ENCODE measurements at places on chromosomes 3 and 15. TPM values are rescaled to one million over a fixed set of nuclear protein-coding genes. Genes with fewer than 3 reads are reported as not detected.

GRCh38 chr3:50817756-50818529, 143.2 kb downstream of the DOCK3 start:
- no peaks in the 10 kb centered on the region for H3K4me1 ChIP-seq
- H3K27me3 ChIP-seq = no peaks in the 10 kb centered on the region
- DNase-seq = no peak
- H3K27ac ChIP-seq = no peak overlapping the region
- H3K4me3 ChIP-seq = no peak overlapping the region

- H3K4me3 ChIP-seq = no peak overlapping the region
- H3K27me3 ChIP-seq = no peaks in the 10 kb centered on the region
- peaks cover 10% of the 10 kb centered on the region for H3K4me1 ChIP-seq
- no peaks in the 10 kb centered on the region for H3K36me3 ChIP-seq
- no peak for DNase-seq
Measured at GRCh38 chr3:37787153-37787867, 74.4 kb upstream of the CTDSPL start.

DNA sequence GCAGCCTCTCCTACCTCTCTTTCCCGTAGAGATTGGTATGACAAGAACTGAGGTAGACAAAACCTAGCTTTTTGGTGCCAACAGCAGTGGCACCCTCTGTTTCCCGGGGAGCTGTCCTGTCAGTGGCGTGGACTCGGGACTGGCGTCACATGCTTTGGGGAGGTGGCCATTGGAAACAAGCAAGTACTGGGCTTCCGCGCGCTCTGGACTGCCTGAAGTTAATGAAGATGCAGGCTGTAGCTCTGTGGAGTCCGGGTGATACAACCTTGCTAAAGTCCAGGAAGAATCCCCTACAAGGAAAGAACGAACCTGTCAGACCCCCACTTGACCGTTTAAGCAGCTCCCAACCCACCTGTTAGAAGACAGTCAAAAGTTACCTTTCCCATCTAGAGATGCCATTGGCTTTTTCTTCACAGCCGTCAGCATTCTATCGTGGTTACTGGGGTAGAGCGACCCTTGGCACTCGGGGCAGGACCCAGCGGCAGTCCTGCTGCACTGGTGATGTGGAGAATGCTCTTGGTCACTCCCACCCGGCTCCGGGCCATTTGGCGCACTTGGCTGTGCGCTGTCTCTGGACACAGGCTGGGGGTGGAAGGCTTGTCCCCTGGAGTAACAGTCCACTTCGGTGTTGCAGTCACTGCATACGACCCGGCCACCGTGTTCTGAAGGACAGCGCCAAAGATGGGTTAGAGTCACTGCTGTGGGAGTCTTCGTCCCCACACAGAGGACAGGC, 120.5 kb downstream of the LRIG1 start:
- H3K4me1 ChIP-seq = no peaks in the 10 kb centered on the region
- DNase-seq = peak; percentile 62
- no peaks in the 10 kb centered on the region for H3K27me3 ChIP-seq

DNA sequence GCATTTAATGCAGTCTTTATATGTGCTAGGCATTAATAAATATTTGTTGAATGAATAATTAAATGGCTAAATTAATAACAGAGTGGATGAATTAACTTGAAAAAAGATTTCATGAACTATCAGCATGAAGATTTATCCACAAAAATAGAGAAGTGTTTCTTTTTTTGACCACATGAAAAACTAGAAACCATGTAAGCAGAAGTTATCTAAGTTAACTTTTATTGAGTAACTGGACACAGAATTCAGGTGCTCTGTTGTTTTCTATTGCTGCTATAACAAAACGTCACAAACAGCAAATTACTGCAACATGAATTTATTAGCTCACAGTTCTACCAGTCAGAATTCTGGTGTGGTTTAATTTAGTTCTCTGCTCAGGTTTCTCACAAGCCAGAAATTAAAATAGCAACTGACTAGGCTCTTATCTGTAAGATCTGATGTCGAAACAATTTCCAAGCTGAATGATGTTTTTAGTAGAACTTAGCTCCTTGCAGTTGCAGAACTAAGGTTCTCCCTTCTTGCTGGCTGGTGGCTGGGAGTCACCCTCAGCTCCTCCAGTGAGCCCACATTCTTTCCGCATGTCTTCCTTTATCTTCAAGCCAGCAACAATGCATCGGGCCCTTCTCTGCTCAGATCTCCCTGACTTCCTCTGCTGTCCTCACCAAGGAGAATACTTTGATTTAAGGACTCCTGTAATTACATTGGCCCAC, 810.2 kb upstream of the ALCAM start:
- no peaks in the 10 kb centered on the region for H3K4me1 ChIP-seq
- H3K4me3 ChIP-seq = no peak overlapping the region
- no peaks in the 10 kb centered on the region for H3K36me3 ChIP-seq
- no peak for DNase-seq
- no peaks in the 10 kb centered on the region for H3K27me3 ChIP-seq
- H3K27ac ChIP-seq = no peak overlapping the region

- H3K27ac ChIP-seq = no peak overlapping the region
- H3K27me3 ChIP-seq = no peaks in the 10 kb centered on the region
- no peaks in the 10 kb centered on the region for H3K36me3 ChIP-seq
- H3K4me1 ChIP-seq = no peaks in the 10 kb centered on the region
- no peak for DNase-seq
Measured at GRCh38 chr3:7982126-7982525, 519.5 kb upstream of the LMCD1 start.

GRCh38 chr3:127033786-127034185, 50.9 kb downstream of the PLXNA1 start:
- no peaks in the 10 kb centered on the region for H3K36me3 ChIP-seq
- H3K27ac ChIP-seq = no peak overlapping the region
- no peak for DNase-seq
- H3K4me3 ChIP-seq = no peak overlapping the region

GRCh38 chr3:64985072-64985471, 297.3 kb upstream of the ADAMTS9 start:
- no peaks in the 10 kb centered on the region for H3K4me1 ChIP-seq
- H3K27me3 ChIP-seq = no peaks in the 10 kb centered on the region
- no peaks in the 10 kb centered on the region for H3K36me3 ChIP-seq
- no peak overlapping the region for H3K27ac ChIP-seq
- DNase-seq = no peak
- H3K4me3 ChIP-seq = no peak overlapping the region

- H3K36me3 ChIP-seq = no peaks in the 10 kb centered on the region
- H3K27ac ChIP-seq = peak overlapping the region; percentile 40
- DNase-seq = no peak
- no peak overlapping the region for H3K4me3 ChIP-seq
- no peaks in the 10 kb centered on the region for H3K27me3 ChIP-seq
Measured at GRCh38 chr3:99945328-99945995, 127.8 kb downstream of the CMSS1 start.

DNA sequence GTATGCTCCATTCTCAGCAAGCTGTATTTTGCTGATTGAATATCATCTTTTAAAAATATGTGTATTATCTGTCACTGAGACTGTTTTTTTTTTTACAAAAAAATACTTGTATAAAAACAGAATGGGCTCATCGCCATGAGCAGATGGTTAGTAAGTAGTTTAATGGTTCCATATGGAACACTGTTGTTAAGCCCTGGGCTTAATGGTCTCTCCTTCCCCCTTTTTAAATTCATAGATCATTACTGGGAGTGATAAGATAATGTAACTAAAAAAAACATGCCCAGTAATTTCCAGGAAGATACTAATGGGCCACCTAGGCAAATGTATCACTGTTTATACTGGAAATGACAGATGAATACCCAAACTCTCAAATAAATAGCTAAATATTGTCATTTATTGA, 95.3 kb upstream of the TPRG1 start:
- no peak overlapping the region for H3K27ac ChIP-seq
- DNase-seq = no peak
- no peaks in the 10 kb centered on the region for H3K27me3 ChIP-seq
- no peaks in the 10 kb centered on the region for H3K4me1 ChIP-seq
- no peaks in the 10 kb centered on the region for H3K36me3 ChIP-seq

- no peaks in the 10 kb centered on the region for H3K36me3 ChIP-seq
- no peak overlapping the region for H3K4me3 ChIP-seq
- no peaks in the 10 kb centered on the region for H3K27me3 ChIP-seq
- no peaks in the 10 kb centered on the region for H3K4me1 ChIP-seq
- no peak overlapping the region for H3K27ac ChIP-seq
- no peak for DNase-seq
Measured at GRCh38 chr15:44753345-44753744, 17.0 kb downstream of the TRIM69 start.

DNA sequence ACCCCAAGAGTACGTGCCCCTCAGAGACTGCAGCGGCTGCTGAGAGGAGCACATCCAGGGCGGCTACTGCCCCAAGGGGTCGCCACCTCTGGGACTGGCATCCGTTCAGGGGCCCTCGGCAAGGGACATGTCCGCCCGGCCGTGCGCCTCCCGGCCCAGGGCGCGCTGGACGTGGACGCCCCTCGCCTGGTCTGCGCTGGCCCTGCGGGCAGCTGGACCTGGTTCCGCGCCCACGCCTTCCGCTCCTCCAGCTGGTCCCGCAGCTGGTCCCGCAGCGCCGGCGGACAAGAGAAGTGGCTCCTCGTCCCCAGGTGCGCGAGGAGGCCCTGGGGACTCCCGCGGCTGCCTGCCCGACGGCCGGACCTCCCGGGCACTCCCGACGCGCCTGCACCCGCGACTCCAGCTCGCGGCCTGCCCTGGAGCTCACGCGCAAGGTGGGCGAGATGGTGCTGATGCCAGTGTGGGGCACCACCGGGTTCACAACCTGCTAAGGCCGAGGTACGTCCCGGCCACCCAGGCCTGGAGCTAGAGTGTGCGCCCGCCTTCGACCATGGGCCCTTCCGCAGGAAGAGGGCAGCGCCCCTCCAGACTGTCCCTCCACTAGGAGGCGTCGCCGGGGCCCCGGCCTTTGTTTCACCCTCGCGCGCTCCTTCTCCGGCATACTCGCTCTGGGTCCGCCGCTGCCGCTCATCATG, 14.4 kb upstream of the GP9 start:
- H3K4me1 ChIP-seq = peaks cover 11% of the 10 kb centered on the region
- H3K27me3 ChIP-seq = peaks cover 36% of the 10 kb centered on the region
- H3K27ac ChIP-seq = no peak overlapping the region
- H3K36me3 ChIP-seq = no peaks in the 10 kb centered on the region
- DNase-seq = no peak

DNA sequence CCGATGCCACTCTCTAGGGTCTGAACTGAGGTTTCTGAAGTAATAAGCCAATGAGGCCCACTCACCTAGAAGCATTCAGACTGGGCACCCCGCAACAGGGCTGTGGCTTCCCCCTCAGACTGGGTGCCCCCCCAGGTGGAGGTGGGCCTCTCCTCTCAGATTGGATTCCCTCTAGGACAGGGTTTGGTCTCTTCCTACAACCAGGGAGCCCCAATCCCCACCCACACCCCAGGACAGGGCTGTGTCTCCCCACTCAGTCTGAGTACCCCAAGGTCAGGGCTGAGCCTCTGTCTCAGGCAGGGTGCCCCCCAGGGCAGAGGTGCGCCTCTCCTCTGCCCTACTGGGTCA, 27.7 kb downstream of the PTH1R start:
- H3K27ac ChIP-seq = no peak overlapping the region
- H3K27me3 ChIP-seq = no peaks in the 10 kb centered on the region
- no peak for DNase-seq
- H3K4me3 ChIP-seq = no peak overlapping the region
- H3K36me3 ChIP-seq = no peaks in the 10 kb centered on the region

DNA sequence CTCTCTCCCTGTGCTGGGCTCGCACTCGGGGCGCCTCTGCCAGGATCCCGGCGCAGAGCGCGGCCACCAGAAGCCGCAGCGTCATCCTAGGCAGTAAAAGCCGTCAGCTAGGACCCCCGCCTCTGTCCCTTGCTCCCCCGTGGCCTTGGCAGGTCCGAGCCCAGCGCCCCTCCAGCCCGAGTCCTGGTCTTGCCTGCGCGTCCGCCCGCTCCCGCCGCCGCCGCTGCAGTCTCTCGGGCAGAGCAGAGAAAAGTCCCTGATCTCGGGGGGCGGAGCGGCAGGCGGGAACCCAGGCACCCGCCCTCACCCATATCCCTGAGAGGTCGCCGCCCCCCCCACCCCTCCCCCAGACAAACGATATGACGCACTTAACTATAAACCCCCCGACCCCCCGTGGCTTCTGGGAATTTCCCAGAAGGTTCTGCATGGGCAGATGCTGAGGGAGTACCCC, at the start of gene COL7A1:
TSS of gene COL7A1 (minus strand) at position 255 of the 451 bp plus-strand sequence. CDS start at position 85, 170 bp downstream.
- peaks cover 22% of the 10 kb centered on the region for H3K4me1 ChIP-seq
- H3K4me3 ChIP-seq = no peak within 1 kb of the TSS
- peaks cover 49% of the 10 kb centered on the region for H3K27me3 ChIP-seq
- no peaks in the 10 kb centered on the region for H3K36me3 ChIP-seq
- DNase-seq = no peak

- H3K27ac ChIP-seq = no peak overlapping the region
- no peak for DNase-seq
- no peak overlapping the region for H3K4me3 ChIP-seq
- no peaks in the 10 kb centered on the region for H3K4me1 ChIP-seq
- no peaks in the 10 kb centered on the region for H3K27me3 ChIP-seq
- peaks cover 10% of the 10 kb centered on the region for H3K36me3 ChIP-seq
Measured at GRCh38 chr15:67781907-67782690, 43.2 kb upstream of the SKOR1 start.

DNA sequence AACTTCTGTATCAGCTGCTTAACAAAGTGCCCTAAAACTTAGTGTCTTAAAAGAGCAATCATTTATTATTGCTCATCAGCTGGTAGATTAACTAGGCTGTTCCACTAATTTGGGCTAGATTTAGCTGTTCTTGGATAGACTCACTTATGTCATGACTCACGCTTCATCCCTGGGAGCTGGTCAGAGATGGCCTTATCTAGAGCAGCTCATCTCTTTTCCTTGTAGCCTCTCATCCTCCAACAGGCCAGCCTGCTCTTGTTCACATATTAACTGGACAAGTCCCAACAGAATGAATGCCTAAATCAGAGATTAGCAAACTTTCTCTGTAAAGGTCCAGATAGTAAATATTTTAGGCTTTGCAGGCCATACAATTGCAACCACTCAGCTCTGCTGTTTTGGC, 66.9 kb upstream of the PLAAT1 start:
- H3K27ac ChIP-seq = no peak overlapping the region
- DNase-seq = no peak
- no peaks in the 10 kb centered on the region for H3K4me1 ChIP-seq
- no peak overlapping the region for H3K4me3 ChIP-seq

DNA sequence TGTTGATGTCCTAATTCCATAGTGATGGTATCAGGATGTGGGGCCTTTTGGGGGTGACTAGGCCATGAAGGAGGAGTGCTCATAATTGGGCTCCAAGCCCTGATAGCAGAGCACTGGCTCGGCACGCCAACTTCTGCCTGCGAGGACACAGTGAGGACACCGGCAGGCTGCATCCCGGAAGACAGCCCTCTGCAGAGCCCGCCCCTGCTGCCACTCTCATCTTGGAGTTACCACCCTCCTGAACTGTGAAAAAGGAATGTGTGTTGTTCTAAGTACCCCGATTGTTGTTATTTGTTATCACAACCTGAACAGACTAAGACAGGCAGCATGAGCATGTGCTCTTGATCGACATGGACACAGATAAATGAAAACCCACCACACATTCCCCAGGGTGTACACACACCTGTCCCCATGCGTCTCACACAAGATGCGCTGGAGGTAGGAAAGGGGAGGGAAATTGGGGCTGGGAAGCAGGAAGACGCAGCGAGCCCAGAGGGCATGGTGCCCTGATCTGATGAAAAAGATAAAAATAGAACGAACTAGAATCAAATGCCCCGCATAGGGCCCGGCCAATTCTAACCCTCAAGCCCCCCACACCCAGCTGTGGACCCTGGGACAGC, 40.1 kb downstream of the RPN1 start:
- H3K27ac ChIP-seq = no peak overlapping the region
- no peaks in the 10 kb centered on the region for H3K36me3 ChIP-seq
- no peaks in the 10 kb centered on the region for H3K27me3 ChIP-seq
- peaks cover 10% of the 10 kb centered on the region for H3K4me1 ChIP-seq

SEMA7A gene
- total RNA-seq = 7.8 TPM

EXD1 gene
- total RNA-seq = not detected

GPR176 gene
- total RNA-seq = 4.9 TPM

NPAP1 gene
- total RNA-seq = not detected

CLPX gene
- total RNA-seq = 42.7 TPM

CLDN1 gene
- 78.8 TPM for total RNA-seq

SIDT1 gene
- total RNA-seq = 4.7 TPM

IRAK2 gene
- 8.5 TPM for total RNA-seq

ZIC1 gene
- not detected for total RNA-seq

SCG5 gene
- total RNA-seq = 10.8 TPM
